ENCODE measurements at places on chromosomes 5 and 9.
A peak's percentile ranks its signal among the peaks of the same experiment; 100 is the strongest.

GRCh38 chr9:21154018-21154608 is 12.3 kb downstream of the IFNA21 start:
- no peak for DNase-seq

DNA sequence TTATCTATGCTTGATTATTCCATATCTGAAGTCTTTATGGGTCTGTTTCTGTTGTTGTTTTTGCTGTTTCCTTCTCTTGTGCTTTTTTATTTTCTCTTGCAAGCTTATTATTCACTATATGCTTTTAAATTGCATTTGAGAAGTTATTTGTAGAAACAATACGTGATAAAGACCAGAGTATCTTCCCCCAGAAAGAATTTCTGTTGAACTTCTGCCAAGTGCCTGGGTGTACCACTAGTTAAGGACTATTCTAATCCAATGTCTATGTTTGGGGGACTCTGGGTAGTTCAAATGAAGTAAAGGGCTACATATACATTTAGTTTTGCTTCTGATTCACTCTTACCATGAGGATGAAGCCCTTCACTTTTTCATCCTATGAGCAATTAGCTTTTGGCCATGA is 54.3 kb downstream of the SLF1 start:
- DNase-seq: no peak

DNA sequence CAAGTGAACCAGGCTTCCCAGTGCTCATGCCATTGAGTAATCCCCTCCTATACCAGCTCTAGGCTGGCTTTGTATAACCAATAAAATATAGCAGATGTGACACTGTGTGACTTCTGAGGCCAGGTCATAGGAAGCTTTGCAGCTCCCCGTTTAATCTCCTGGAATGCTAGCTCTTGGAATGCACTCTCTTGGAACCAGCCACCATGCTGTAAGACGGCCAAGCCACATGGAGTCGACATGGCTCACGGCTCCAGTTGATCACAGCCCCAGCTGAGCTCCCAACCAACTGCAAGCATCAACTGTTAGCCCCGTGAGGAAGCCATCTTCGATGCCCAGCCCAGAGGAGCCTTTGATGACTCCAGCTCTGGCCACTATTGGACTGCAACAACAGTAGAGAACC is 74.5 kb downstream of the SH3TC2 start:
- DNase-seq: no peak

GRCh38 chr5:166845044-166845443 is 1446.4 kb upstream of the WWC1 start:
- no peak for DNase-seq

GRCh38 chr5:157358871-157359270 is 92.9 kb downstream of the CYFIP2 start:
- no peak for DNase-seq

DNA sequence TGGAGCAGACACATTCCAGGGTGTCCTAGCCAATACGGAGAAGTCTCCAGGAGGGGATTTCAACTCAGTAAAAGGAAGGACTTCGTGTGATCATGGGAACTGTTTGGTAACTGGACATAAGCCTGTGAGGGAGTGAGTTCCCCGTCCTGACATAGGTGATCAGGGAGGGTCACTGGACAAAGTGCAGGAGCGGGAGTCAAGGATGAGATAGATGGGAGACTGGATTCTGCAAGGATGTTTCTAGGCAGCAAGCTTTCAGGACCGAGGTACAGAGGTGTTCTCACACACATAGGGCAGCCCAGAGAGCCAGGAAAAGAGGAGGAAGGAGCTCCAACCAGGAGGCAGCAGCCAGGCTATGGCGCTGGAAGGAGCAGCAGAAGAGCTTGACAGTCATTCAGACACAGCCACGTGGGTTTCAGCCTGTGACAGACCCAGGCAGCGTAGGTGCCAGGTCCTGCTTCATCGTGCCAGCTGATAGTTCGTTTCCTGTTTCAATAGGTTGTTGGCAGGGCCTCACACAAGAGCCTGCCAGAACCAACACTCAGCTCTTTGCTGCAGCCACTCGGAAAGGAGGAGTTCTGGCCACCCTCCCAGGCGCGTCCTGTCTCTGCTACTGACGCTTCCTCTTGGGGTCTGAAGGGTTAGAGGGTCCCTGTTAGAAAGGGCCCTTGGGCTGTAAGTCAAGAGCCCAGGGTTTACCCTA is 84.1 kb downstream of the AMBP start:
- no peak for DNase-seq

DNA sequence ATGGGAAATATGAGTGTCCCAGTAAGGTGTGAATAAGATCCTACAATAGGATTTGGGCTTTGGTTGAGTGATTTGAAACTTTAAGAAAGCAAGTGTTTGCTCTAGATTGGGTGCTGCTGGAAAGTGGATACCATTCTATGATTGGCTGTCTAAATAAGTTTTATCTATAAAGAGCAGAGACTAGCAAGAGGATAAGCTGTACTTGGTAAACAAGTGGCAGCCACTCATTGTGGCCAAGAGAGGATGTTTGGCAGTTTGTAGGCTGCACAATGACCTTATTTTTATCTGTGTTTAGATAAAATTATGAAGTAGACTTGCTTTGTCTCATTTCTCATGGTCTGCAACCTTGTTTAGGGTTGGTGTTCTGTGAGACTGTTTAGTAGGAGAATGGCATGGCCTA is 341.6 kb upstream of the PIK3R1 start:
- no peak for DNase-seq

GRCh38 chr5:144335561-144335960 is 164.9 kb downstream of the KCTD16 start:
- DNase-seq: no peak

GRCh38 chr9:86783884-86784283 is 163.4 kb downstream of the GAS1 start:
- no peak for DNase-seq

- DNase-seq: no peak
These were observed at the start of gene PRDM9 for GRCh38 chr5:23507278-23507685. Gene PRDM9, plus strand, starts transcription at chr5:23507609. Its CDS starts 1,425 bp downstream, at chr5:23509034.

- DNase-seq: no peak
These were observed at the start of gene GARNL3 for GRCh38 chr9:127264462-127265219. Gene GARNL3, plus strand, starts transcription at chr9:127264774. Its CDS starts 104 bp downstream, at chr9:127264878.

GRCh38 chr5:152118676-152119470 is 194.2 kb upstream of the GLRA1 start:
- DNase-seq: no peak

GRCh38 chr5:59333416-59333815 is 560.1 kb downstream of the PDE4D start:
- no peak for DNase-seq

GRCh38 chr5:151315998-151316597 is 12.5 kb upstream of the SLC36A3 start:
- DNase-seq: peak; percentile 5

- DNase-seq: no peak
These were observed 450.9 kb upstream of the ZNF608 start for GRCh38 chr5:125197321-125197720.

DNA sequence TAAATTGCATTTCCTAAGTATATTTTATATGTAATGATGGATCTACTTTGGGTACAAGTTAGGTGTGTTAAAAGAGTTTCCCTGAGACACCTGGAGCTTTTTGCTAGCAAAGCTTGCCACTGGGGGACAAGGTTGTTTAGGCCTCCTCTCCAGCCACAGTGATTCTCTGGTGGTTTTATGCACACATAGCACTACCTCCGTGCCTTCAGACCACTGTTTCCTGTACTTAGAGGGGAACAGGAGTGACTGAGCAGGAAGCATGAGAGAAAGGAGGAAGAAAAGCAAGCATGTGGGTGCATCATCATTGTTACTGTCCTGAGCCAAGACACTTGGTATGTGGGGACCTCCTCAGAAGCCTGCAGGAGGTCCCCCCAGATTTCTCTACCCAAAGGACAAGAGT is 272.1 kb downstream of the RASEF start:
- no peak for DNase-seq

DNA sequence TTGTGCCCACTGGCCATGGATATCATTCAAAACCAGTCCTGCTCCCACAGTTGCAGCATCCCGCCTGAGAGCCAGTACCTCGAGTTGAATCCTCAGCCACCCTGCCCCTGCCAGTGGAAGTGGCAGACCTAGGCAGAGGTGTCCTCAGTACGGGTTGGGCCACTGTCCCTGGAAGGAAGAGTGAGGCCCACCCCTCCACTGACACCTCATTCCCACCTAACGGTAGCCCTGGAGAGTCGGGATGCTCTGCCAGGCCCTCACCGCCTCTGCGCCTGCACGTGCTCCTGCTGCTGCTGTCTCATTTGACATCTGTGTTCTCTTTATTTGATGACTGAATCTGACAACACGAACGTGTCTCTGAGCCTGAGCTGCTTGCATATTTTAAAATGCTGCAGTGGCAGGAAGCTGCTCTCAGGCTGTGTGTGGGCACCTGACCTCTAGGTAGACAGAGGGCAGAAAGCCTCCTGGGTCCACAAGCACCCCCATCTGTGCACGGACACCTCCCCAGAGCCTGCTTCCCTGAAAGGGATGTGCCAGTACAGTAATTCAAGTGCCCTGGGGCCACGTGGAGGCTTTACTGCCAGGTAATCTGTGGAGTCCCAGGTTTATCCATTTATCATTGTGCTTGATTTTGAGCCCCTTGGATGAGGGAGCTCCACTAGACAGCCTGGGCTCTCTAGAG is 194.7 kb downstream of the CACNA1B start:
- no peak for DNase-seq

DNA sequence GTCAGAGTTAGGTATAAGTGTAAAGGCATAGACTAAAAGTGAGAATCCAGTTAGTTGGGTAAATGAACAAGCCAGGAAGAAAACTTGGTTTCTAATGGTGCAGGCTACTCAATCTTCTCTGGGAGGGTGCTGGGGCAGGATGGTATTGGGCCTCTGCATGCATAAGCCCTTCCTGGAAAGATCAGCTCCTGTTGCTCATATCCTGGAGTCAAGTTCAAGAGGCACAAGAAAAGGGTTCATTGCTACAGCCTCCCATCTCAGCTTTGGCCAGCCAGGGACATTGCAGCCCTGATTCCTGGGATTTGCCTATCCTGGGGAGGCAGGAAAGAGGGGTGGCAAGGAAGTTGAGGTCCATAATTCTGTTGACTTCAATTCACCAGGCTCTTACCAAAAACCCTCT is 40.7 kb upstream of the ATP6V1G1 start:
- no peak for DNase-seq

DNA sequence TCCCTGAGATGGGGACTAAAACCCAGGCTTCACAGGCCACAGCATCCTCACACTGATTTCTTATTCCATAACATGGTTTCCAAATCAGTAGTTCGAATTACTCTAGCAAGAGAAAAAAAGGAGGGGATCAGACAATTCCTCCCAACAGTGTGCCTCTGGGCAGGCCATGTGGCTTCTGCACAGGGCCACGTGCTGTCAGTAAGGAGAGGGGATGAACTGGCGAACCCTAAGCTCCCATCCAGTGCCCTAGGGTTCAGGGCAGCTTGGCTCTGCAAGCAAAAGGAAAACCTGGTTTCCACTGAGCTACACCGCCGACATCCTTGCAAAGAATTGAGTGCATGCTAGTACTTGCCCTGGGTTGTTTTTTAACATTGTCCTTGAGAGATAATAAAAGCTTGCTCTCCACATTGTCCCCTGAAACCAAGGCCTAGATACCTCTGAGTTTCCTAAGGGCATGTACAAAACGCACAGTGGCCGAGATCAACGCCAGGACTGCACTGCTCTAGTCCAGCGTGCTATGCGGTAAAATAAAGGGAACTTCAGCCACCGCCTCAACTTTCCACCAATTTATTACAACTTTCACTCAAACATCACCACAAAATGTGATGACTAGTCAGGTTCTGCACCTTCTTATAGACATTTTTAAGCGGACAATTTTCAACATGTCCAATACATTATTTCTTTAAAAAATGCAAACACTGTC is 4.5 kb downstream of the CAMSAP1 start:
- no peak for DNase-seq

DNA sequence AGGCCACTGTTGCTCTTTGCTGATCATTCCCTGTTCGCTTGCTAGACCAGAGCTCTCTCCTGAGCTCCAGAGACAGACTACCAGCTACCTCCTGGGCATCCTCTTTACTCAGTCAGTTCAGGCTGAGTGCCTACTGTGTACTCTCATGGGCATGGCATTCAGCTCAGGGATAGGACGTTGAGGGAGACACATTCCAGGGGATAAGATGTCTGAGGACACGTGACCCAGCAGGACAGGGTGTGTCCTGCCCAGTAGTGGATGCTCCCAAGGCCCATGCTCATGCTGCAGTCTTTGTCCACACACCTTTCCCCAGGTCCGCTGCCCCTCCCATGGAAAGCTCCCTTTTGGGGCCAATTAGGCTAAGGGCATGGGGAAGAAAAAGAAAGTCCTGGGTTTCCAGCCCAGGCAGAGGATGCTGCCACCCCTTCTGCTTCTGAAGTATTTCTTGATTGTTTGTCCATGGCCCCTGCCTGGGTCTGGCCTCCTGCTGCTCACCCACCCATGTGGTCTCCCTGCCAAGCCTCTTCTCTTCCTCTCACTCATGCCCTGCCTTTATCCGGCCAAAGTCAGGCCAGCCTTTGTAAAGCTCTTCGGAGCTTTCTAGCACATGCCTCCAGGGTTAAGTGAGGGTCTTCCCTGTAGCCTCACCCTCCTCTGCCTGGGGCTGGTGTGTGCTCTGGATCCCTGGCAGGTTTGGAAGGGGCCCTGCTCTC is 60.5 kb upstream of the PITX1 start:
- DNase-seq: no peak

DNA sequence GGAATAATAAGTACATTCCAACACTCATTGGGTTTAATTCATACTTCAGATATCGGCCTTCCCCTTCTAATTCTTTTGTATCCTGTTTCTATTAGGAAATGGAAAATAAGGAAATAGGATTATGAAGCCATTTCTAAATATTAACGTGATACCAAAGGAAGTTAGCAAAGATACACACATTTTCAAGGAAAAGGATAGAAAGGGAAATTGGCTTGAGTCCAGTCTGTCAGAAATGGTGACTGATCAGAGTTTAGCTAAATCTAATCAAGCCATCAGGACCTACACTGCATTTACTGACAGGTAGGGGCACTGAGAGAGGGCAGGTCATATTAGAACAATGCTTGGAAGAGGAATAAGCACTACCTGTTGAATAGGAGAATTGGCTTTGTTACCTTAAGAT is 3.1 kb downstream of the TRPM3 start:
- DNase-seq: no peak

- peak; percentile 36 for DNase-seq
These were observed 714 bp downstream of the UBE2D2 start for GRCh38 chr5:139561655-139562451.

GRCh38 chr5:141816598-141817399 is 61.4 kb downstream of the PCDH1 start:
- no peak for DNase-seq

DNA sequence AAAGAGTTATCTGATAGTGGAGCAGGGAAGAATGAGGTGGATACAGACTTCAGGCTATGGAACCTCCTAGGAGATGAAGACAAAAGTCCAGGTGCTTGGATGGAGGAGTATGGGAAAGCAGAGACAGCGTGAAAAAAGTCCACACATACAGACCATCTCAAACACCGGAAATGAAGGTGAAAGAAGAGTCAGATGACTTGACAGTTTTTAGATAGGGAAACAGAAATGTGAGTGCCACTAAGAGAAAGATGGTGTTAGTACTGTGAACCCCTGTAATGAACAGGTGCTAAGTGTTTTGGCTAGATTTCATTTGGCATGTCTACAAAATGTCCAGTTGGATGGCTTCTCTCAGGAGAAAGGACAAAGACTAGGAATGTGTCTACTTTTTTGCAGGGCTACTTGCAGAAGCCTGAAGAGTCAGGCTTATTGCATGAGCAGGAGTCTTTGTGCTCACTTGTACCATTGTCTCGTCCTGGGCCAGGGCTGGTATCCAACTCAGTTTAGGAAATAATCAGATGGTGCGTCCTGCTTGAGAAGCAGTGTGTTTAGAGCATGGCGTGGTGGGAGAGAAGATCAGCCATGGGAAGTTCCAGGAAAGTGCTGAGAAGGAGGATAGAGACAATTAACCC is 90.6 kb upstream of the STARD4 start:
- no peak for DNase-seq
